ENCODE measurements at places on chromosomes 6 and 20. TPM values are rescaled to one million over a fixed set of nuclear protein-coding genes. Genes with fewer than 3 reads are reported as not detected.
A peak's percentile ranks its signal among the peaks of the same experiment; 100 is the strongest.

DNA sequence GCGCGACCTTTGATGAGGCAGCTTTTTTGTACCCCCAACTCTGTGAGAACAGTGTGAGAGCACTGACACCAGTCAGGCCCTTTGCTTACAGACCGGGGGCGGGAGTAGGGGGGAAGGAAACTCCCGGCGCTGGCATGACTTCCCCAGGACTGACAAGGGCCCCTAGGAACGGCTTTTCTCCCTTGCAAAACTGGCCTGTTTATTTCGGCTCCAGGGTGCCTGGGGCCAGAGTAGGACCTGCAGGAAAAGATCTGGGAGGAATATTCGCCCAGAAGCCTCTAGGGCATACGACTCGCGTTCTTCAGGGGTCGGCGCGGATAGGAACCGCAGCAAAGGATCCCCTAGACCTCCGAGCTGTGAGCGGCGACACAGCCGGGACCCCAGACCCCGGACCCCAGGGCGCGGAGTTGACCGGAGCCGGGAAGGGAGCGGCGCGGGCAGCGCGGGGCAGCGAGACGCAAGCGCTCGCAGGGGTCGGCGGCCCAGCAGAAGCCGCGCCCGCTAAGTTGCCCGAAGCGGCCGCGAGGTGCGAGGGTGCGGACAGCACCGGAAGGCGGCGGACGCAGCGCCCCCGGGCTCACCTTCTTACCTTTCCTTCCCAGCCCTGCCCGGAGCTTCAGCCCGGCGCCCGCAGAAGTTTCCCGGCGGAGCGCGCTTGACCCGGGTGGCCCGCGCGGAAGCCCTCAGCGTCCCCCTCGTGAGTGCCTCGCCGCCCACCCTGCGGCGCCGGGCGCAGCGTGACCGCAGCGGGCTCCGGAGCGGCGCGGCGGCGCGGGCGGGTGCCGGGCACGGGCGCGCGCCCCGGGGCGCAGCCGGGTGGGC is at the start of gene POPDC3:
TSS of gene POPDC3 (minus strand) at position 771 of the 822 bp plus-strand sequence. CDS start 18,105 bp downstream, outside the sequence.
- DNase-seq = no peak

Gene MAS1
- not detected for total RNA-seq

DNA sequence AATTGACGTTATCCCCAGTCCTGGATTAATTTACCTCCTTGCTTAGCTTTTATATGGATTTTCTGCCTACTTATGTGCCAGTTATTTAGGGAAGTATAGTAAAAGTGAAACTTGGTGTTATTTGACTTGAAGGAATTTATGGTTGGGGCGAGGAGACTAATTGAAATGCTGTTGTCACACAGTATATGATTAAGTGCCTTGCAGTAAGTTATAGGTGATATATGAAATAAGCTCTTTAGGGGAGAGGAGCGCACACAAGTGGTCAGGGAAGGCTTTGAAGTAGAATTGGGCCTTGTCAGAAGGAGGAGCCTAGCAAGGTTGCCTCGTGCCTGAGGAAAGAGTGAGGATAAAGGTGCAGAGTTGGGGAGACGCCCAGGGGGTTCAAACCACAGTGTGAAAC is 20.5 kb downstream of the NCOA7 start:
- no peak for DNase-seq

- peak; percentile 51 for DNase-seq
Measured at GRCh38 chr20:5835321-5835821, 85.2 kb downstream of the SHLD1 start.

DNA sequence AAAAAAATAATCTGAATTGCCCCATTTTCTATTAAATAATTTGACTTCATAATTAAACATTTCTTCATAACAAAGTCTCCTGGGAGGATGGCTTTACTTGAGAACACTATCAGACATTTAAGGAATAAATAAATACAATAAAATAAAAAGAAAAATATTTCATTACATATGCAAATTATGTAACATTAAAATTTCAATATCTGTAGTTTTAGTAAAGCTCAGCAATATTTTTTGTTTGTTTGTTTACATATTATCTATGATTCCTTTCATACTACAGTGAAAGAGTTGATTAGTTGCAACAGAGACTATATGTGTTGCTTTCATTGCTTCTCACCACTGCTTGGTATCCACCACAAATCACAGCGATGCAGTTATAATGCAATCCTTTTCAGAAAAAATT is 474.9 kb upstream of the GJE1 start:
- no peak for DNase-seq

DNA sequence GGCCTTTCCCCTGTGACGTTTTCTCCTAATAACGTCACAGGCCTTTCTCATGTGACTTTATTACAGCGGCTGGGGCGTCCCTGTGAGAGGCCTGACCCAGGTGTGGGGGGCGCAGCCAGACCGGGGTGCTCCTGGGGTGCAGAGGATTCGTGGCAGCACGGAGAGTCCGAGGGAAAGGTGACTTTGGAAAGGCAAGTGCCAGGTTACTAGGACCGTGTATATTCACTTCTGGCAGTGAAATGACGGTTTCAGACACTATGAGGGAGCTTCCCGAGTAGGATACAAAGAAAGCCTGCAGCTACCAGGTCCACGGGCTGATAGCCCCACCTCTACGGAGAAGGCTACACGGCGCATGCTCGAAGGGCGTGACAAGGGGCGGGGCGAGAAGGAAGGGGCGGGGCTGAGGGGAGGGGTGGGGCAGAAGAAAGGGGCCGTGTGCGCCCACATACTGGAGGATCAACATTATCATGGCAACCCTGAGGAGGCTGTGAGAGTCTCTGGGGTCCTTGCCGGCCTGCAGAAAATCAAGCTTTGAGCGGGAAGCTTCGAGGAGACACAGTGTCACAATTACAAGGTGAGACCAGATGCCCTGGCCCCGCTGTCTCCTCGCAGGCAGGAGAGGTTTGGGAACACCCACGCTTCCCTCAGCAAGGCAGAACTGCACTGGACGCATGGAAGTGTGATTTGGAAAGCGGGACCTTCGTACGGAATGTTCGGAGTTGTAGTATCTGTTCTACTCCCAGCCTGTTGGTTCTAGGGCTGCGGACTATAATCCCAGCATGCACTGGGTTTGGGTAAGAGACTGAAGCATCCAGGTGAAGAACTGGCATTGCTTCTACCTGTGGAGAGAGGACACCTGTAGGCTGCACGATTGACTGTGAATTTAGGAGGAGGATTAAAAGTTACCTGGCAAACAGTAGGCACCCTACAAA is 54.4 kb upstream of the ZNF337 start:
- peak; percentile 77 for DNase-seq

DNA sequence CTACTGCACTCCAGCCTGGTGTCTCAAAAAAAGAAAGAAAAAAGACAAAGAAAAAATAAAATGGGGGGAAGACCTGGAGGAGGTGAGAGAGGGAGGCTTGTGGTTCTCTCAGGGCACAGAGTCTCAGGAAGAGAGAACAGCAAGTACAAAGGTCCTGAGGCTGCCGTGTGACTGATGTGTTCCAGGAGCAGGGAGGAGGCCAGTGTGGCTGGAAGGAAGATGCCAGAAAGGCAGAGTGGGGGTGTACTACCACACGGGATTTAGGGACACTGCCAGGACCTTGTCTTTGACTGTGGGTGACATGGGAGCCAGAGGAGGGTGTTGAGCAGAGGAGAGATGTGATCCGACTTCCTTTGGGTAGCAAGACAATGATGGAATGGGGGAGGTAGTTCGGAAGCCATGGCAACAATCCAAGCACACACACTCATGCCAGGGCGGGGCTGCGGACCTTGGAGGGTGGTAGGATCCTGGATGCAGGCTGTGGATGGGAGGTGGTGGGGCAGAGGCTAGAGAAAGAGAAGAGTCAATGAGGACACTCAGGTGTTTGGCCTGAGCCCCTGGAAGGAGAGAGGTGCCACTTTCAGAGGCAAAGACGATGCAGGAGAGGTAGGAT is 136.4 kb upstream of the PTPN1 start:
- DNase-seq = no peak

GRCh38 chr6:118776607-118777549 is 117.1 kb upstream of the ASF1A start:
- peak; percentile 72 for DNase-seq

- DNase-seq = no peak
Measured at GRCh38 chr20:16279320-16279719, 293.9 kb downstream of the KIF16B start.

DNA sequence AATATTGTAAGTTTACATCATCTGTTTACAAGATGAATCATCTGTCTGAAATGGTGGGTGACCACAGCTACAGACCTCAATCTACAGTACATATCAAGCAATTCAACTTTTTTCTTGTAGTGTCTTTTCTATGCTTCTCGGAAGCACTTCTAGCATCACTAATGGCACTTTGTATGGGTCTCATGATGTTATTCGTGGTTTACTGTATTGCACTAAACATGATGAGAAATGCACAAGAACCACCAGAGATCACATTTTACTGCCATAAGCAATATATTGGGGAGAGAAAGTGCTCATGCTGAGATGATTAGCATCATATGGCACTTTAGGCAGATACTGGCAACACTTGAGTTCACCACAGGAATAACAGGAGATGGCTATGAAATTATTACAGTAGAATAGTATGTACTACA is 15.4 kb upstream of the BTBD3 start:
- no peak for DNase-seq

Gene SERAC1
- total RNA-seq = 6.0 TPM

Gene VSX1
- not detected for total RNA-seq

All from ureter (tissue), 1 donor.